ENCODE measurements at places on chromosomes 6 and 20.
A peak's percentile ranks its signal among the peaks of the same experiment; 100 is the strongest.

DNA sequence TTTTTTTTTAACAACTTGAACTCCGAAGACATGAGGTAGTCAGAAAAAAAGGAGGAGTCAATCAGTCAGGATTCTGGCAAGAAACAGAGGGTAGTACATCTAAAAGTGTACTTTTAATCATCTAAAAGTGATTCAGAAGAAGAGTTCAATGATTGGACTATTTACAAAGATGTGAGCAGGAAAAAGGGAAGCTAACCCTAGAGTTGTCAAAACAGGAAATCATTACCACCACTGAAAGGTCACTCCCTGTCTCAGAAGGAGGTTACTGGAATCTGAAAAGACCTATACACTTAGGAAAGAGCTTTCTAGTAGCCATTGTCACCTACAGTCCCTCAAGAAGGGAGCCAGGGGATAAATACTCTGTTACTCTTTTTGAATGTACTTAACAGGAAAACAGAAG is 16.7 kb upstream of the LMBRD1 start:
- no peak for DNase-seq

DNA sequence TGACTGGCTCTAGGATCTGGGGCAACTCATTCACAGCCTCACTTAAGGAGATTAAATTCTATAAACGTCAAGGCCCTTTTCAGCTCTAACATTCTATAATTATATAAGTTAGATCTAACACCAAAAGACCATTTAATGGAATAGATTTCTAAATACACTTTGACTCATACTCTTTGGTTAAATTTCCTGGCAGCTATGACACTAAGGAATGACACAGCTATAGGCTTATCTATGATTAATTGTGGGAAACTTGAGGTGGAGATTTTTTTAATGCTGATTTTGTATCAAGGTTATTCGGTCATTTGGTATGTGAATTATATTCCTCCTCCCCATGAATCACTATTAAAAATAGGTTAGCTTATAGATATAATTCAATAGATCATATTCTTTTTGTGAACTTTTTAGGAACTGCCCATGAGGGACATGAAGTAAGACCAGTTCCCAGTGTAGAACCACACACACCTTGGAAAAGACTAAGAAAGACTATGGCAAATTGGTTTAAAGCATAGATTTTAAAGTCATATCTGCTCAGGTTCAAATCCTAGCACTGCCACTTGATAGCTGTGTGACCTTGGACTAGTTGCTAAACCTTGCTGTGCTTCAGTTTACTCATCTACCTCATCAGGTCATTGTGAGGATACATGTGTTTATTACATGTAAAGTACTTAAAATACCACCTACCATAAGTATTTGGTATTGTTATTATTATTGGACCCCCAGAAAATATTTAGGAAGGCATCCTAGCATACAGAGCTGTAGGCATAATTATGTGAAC is 116.0 kb downstream of the CRYBG1 start:
- DNase-seq, result no peak

GRCh38 chr6:49333345-49334125 is 129.5 kb downstream of the MMUT start:
- no peak for DNase-seq

DNA sequence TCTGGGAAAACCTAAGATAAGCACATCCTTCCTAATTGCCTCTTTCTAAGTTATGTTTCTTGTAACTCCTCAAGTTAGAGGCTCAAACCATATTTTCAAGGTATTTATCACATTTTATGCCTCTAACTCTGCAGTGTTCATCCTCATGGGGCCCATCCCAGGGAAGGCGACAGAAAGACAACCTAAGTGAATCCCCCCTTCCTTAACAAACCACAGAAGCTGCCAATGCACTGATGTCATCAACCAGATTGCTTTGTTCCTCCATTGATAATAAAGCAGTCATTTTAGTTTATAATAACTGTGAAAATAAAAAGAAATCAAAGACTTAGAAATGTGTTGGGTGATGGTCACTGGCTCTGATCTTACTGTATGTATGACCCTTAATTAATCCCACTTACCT is 119.5 kb upstream of the TCF21 start:
- DNase-seq, result no peak

- DNase-seq, result no peak
Observed at GRCh38 chr20:7665376-7665775, 274.9 kb downstream of the HAO1 start.

GRCh38 chr6:2384528-2384927 is 139.1 kb upstream of the GMDS start:
- no peak for DNase-seq

GRCh38 chr6:33073431-33073871 is at the start of gene HLA-DPA1:
TSS of gene HLA-DPA1 (minus strand) at chr6:33073649.
- DNase-seq, result no peak

DNA sequence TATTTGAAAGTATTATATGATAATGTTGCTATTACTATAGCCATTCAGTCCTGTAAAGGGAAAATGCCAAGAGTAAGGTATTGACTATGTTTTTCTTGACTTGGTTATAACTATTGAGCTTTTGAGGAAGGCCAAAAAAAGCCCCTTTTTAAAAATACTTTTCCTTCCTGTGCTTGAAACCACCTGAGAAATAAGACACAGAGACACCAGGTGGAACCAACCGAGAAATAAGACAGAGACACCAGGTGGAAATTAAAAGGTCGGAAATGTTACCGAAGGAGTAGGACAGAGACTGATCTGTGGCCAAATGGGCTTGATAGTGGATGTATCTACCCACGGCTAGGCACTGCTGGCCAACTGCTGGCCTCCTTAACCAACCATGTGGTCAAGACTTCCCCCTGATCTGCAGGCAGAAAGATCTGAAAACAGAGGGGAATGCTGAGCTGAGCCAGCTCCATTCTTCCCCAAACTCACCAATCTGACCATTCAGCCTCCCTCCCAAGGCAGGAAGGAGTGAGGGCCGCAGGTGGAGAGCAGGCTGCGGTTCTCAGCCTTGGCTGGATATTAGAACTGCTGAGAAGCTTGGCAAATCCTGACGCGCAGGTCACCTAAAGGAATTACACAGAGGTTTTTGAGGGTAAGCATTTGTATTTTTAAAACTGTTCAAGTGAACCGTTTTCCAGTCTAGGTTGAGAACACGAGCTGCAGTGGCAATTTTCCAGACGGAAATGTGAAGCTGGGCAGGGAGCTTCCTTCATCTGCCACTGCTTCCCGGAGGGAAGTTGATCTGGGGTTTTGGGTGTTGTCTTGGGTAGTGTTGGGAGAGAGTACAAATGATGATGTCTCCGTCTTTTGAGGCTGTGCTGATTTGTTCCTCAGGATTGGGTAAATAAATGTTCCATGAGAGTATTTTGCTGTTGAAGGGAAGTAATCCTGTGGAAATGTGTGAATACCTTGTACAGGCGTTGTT is 121.7 kb upstream of the EXOC2 start:
- no peak for DNase-seq

DNA sequence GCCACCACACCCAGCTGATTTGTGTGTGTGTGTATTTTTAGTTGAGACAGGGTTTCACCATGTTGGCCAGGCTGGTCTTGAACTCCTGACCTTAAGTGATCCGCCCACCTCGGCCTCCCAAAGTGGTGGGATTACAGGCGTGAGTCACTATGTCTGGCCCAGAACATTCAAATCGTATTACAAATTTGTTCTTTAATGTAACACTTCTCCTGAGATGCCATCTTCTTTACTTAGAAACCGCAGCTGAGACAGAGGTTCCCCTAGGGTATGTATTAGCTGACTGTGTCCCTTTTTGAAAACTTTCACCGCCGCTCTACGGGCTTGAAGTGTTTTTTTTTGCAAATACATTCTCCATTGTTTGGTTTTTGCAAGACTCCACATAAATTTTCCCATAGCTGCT is 62.6 kb downstream of the TOX2 start:
- no peak for DNase-seq

- DNase-seq, result no peak
Observed at GRCh38 chr6:20751293-20751935, 217.2 kb downstream of the CDKAL1 start.

DNA sequence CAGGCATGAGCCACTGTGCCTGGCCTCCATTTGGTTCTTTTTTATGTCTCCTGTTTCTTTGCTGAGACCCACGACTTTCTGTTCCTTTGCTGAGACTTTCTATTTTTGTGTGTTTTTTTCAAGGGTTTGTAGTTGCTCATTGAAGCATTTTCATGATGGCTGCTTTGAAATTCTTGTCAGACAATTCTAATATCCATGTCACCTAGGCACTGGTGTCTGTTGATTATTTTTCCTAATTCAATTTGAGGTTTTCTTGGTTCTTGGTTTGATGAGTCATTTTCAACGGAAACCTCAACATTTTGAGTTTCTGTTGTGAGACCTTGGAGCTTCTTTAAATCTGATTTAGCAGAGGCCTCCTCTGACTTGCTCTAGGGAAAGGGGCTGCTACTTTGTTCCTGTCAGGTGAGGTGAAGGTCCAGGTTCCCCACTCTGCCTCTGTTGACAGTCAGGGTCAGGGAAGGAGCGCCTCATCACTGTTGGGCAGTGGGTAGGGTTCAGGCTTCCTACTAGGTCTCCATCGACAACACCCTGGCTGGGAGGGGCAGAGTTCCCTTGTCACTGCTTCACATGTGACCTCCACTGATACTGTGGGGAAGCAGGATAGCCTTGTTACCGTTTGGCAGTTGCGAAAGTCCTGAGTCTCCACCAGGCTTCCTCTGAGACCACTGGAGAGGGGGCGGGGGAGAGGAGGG is 67.2 kb upstream of the RNF24 start:
- peak; percentile 4 for DNase-seq

- no peak for DNase-seq
Observed at GRCh38 chr6:3522561-3523260, 65.9 kb upstream of the SLC22A23 start.

- no peak for DNase-seq
Observed at GRCh38 chr6:137681445-137682009, 185.5 kb upstream of the TNFAIP3 start.

GRCh38 chr6:29563435-29563965 is 4.0 kb upstream of the UBD start:
- no peak for DNase-seq
